ENCODE measurements at places on chromosomes 13 and 19. TPM values are rescaled to one million over a fixed set of nuclear protein-coding genes. Genes with fewer than 3 reads are reported as not detected.

The SLITRK5 gene
- polyA plus RNA-seq = 2.2 TPM

The BRCA2 gene
- polyA plus RNA-seq = 14.9 TPM

The GADD45GIP1 gene
- 26.8 TPM for polyA plus RNA-seq

The ZNF763 gene
- 7.9 TPM for polyA plus RNA-seq

The KLK12 gene
- 0.31 TPM for polyA plus RNA-seq

The KASH5 gene
- polyA plus RNA-seq = not detected

The RFPL4AL1 gene
- not detected for polyA plus RNA-seq

The BAX gene
- 69.7 TPM for polyA plus RNA-seq

The PTOV1 gene
- polyA plus RNA-seq = 277 TPM

The RNF17 gene
- not detected for polyA plus RNA-seq

The CEACAM19 gene
- polyA plus RNA-seq = 16.3 TPM

The IGFLR1 gene
- polyA plus RNA-seq = 6.1 TPM

The ZNF471 gene
- polyA plus RNA-seq = 31.1 TPM

The DPF1 gene
- polyA plus RNA-seq = 4.2 TPM

The CEACAM7 gene
- polyA plus RNA-seq = 0.09 TPM

The ZNF559 gene
- 75.5 TPM for polyA plus RNA-seq

The CYP2A13 gene
- polyA plus RNA-seq = not detected

The ACP5 gene
- polyA plus RNA-seq = 3.5 TPM

The GGN gene
- polyA plus RNA-seq = 0.24 TPM

The PPFIA3 gene
- 7.7 TPM for polyA plus RNA-seq

The KHSRP gene
- polyA plus RNA-seq = 250 TPM

The KIR2DL1 gene
- not detected for polyA plus RNA-seq

The ZNF565 gene
- 7.7 TPM for polyA plus RNA-seq

The TEX29 gene
- 0.49 TPM for polyA plus RNA-seq

The CYP4F11 gene
- not detected for polyA plus RNA-seq

The ZNF653 gene
- polyA plus RNA-seq = 8.3 TPM

The CBARP gene
- 1.2 TPM for polyA plus RNA-seq

The KCTD12 gene
- 168 TPM for polyA plus RNA-seq

The CRB3 gene
- polyA plus RNA-seq = 21.3 TPM

The APOC1 gene
- 12.7 TPM for polyA plus RNA-seq

The CC2D1A gene
- polyA plus RNA-seq = 25.0 TPM

The IGFL1 gene
- not detected for polyA plus RNA-seq

The FGF14 gene
- 0.49 TPM for polyA plus RNA-seq

The ZNF561 gene
- 53.3 TPM for polyA plus RNA-seq

The CGB1 gene
- not detected for polyA plus RNA-seq

The NLRP13 gene
- not detected for polyA plus RNA-seq

The CYP2A7 gene
- 0.31 TPM for polyA plus RNA-seq

The SULT2A1 gene
- 0.13 TPM for polyA plus RNA-seq

The FTL gene
- polyA plus RNA-seq = 1,221 TPM
